ENCODE measurements at places on chromosomes 12 and 14.
A peak's percentile ranks its signal among the peaks of the same experiment; 100 is the strongest.

GRCh38 chr12:67727702-67728666 lies 79.4 kb downstream of the DYRK2 start:
- DNase-seq = no peak

DNA sequence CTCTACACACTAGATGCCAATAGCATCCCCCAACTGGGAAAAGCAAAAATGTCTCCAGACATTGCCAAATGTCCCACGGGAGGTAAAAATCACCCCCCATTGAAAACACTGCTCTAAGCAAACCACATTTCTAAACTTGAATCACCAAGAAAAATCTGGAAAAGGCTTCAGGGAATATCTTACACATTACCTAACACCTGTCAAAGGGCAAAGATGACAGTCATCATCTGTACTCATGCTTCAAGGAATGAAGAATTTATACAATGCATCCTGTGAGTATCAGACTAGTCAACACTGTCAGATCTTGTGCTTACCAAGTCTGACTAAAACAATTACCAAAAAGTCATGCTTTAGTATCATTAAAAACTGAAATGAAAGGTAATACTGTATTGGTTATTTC lies 161.6 kb upstream of the SOX5 start:
- no peak for DNase-seq

DNA sequence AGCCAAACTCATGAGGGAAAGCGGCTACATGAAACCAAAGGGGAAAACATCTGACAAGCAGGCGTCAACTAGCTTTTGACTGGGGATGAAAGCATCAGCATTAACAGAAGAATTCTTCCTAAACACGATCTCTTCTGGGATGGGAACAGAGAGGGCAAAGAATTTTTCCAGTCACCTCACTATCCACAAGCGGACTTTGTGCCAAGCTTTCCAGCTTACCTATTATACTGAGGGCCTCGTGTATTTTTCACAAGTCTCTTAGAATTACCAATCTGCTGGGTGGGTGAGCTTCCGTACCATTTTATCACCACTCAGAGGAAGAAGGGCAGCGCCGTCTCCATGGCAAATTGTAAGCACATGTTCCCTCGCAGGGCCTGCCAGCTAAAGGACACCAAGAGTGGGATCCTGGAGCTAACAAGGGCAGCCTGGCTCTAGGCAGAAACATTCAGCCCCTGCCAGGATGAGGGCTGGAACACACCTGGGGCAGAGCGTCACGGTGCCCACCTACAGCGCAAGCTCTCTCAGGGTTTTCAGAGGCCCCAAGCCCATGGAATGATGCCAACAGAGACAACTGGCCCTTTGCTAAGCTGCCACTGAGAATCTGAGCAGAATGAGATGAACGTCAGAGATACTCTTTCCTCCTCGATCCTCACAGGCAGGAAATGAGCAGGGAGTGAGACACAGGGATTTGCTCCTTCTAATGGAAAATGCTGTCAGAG lies 74.6 kb downstream of the CHGA start:
- no peak for DNase-seq

DNA sequence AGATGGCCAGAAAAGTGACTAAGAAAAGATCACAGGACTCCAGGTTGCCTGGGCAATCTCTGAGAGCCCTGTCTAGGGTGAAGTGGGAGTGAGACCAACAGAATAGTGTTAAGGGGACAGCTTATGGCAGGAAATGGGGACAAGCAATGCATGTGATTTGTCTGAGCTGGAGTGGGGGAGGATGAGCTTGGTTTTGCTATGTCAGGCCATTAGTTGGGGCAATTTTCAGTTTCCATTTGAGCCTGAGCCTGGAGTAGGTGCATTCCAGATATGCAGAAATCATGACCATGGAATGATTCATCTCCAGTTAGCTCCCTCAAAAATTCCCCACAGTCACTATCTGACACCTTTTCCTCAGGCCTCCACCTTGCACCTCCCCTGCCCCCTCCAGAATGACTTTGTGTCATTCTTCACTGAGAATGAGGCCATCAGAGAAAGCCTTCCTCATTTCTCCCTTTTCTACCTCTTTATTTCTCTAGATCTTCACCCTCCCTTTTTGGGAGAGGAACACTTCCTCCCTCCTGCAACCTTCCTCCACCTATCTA lies 150.9 kb upstream of the PLEKHG7 start:
- no peak for DNase-seq

- no peak for DNase-seq
Observed at GRCh38 chr14:92223025-92223424, 99.9 kb upstream of the SLC24A4 start.

- no peak for DNase-seq
Observed at GRCh38 chr12:91210144-91210543, 27.5 kb upstream of the DCN start.

DNA sequence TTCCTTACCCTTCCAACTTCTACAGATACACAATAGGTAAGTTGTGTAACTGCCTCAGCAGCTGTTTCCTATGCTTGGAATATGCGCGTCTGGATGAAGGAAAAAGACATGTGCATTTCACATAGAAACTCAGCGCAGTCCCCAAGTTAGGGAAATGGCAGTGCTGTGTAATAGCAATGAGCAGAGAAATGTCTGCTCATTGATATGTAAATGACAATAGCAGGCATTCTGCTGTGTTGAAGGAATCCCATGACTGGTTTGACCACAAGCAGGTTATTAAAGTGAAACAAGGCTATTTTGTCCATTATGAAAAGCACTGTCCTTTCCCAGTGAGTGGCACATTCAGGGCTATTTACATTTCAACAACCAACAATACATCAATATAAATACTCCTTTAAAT lies 106.6 kb downstream of the BTG1 start:
- no peak for DNase-seq

GRCh38 chr14:95597784-95598211 lies 62.9 kb downstream of the GLRX5 start:
- DNase-seq = no peak

- DNase-seq = no peak
Observed at GRCh38 chr12:112161711-112162110, 36.4 kb downstream of the TRAFD1 start.

DNA sequence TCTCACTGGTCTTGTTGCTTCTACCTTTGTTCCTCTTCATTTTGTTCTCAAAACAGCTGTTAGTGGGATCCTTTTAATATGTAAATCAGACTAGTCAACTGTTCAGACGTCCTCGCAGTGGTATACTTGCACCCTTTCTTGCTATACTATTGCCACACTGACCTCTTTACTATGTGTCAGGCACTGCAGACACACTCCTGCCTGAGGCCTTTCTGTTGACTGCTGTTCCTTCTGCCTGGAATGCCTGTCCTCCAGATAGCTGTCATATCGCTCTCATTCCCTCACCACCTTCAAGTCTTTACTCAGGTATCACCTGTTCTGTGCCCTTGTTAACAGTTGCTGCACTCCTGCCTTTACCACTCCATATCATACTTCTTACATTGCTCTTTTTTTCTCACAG lies 90.0 kb upstream of the TMEM263 start:
- DNase-seq = no peak

- DNase-seq = no peak
Observed at GRCh38 chr12:71010143-71010479, 89.6 kb upstream of the PTPRR start.

DNA sequence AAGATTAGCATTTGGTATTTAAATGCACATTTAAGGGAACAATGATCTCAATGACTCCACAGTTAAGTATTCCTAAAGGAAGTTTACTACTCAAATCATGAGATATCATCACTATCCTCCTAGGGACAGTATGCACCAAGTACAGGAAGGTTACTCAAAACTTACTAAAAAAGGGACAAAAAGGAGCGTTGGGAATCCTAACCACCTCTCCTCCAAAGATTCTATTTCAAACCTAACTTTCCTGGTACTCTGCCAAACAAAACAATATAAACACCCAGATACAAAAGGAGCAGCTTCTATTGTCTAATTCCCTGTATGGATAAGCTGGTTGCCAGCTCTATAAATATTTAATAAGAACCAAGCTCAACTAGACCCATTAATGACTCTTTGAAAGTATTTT lies 377.7 kb downstream of the NUAK1 start:
- no peak for DNase-seq

- DNase-seq = peak; percentile 16
Observed at GRCh38 chr12:118404876-118405521, 28.6 kb downstream of the SUDS3 start.

- peak; percentile 5 for DNase-seq
Observed at GRCh38 chr14:65824285-65824977, 411.9 kb downstream of the FUT8 start.

- DNase-seq = no peak
Observed at GRCh38 chr12:124013073-124013472, 40.1 kb downstream of the ZNF664 start.

DNA sequence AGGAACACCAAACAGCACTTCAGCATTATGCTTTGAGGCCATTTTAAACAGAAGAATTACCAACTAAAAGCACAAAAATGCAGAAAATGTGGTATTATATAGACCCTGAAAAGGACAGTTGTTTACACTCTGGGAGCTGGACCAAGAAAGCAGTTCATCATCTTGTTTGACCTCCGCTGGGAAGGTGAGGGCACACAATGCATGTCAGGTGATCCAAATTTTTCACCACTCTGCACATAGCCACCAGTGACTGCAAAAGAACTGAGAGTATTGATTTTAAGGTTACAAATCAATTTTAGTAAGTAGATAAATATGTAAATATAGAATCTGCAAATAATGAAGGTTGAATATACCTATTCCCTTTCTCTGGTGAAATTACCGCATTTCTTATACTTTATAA lies 119.6 kb downstream of the SLC16A7 start:
- no peak for DNase-seq

GRCh38 chr12:100329800-100330199 lies 27.1 kb upstream of the SLC17A8 start:
- DNase-seq = no peak

DNA sequence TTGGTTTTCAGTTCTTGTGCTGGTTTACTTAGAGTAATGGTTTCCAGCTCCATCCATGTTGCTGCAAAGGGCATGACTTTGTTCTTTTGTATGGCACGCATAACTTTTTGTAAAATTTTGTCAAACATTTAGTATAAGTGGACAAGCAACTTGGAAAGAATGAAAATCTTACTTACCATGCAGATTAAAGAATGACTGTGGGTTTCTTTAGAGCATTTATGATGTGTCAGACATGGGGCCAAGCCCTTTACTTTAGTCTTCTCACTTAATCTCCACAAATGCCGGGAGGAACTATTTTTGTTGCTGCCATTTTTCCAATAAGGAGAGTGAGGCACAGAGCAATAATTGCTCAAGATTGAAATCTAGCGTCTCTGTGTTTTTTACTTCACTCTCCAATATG lies 652.5 kb upstream of the TBX3 start:
- DNase-seq = no peak

GRCh38 chr12:8546591-8546990 lies 5.9 kb upstream of the CLEC4E start:
- no peak for DNase-seq

GRCh38 chr14:55094292-55095157 lies 34.5 kb upstream of the LGALS3 start:
- no peak for DNase-seq

DNA sequence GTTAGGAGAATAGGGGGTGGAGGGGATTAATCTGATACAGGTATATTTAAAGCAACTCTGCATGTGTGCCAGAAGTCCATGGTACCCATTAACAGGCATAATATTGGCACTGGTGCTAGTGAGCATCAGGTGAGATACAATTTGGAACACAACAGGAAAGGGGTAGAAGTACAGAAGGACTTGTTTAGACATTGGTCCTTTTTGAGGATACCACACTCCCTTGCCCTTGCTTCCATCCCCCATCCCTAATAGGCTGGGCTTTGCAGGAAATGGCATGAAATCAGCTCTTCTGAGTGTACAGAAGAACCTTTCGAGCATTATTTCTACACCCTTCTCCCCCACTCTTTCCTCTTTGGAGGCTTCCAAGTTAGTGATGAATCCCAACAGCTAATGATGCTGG lies 16.4 kb downstream of the PCBP2 start:
- no peak for DNase-seq

GRCh38 chr14:79464468-79464867 lies 746.8 kb downstream of the DIO2 start:
- DNase-seq = no peak

- DNase-seq = no peak
Observed at GRCh38 chr12:57475271-57476161, 4.2 kb downstream of the ARHGAP9 start.

GRCh38 chr14:70401643-70402042 lies 15.2 kb downstream of the SYNJ2BP start:
- DNase-seq = no peak

GRCh38 chr12:109910969-109911348 lies 10.9 kb downstream of the TCHP start:
- DNase-seq = no peak

GRCh38 chr12:47087088-47087688 lies 7.4 kb upstream of the AMIGO2 start:
- DNase-seq = no peak

GRCh38 chr12:111025792-111026430 lies 105.5 kb upstream of the MYL2 start:
- DNase-seq = no peak

DNA sequence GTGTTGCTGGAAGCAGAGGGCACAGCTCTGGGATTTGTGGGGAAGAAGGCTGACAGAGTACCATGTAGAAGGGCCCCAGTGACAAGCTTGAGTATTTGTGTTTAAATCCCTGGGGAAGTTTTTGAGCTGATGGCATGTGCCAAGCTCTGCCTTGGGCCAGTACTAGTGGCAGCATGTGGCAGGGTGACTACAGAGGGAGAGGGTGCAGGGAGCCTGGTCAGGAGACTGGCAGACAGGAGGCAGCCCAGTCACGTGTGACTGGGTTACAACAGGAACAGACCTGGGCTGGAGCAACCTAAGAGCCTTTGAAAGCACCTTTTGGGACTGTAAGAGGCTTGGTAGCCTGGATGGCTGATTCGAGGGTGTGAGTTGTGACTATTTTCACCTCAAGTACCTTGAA lies 112.1 kb downstream of the TSPAN9 start:
- DNase-seq = no peak

DNA sequence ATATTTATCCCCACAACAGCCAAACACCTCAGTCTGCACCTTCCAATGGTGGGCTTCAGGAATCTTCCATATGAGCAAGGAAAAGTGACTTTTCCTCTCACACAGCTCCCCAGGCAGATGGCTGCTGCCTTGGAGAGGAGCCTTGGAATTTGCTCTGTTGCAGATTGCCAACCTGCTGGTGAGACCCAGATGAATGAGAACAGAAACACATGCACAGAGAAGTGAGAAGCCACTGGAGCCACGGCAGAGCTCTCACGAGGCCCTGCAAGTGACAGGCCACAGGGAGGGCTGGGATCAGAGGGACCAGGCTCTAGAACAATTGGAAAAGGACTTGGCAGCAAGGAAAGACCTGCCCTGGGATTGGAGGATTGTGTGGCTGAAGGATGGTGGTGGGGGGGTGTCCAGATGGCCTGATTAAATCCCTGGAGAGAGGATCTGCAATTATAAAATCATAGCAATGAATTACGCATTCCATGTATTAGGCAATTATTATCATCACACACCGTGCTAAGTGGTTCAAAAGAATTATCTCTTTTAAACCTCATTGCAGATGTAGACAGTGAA lies 84.9 kb upstream of the PWP1 start:
- no peak for DNase-seq

DNA sequence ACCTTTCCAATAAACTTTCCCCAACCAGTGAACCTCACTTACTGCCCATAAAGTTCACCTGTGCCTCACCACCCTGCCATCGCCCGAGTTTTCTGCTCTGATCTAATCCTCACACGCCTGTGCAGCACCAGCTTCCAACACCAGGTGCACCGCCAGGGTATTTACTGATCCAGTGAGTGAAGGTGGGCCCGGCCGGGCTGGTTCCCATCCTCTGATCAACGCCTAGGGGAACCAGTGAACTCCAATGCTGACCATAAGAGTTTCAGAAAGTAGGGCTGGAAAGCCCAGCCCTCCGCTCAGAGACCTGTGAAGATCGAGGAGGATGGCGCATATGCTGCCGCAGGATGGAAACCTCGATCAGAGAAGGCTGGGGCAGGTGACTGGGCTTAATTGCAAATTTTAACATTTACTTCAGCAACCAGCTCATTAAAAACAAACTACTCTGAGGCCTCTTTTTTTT lies 685 bp upstream of the MYL6B start:
- no peak for DNase-seq
